ENCODE measurements at places on chromosomes 5 and 9.
A peak's percentile ranks its signal among the peaks of the same experiment; 100 is the strongest.

- no peak for DNase-seq
Measured at GRCh38 chr9:35164711-35165110, 2.9 kb downstream of the UNC13B start.

- no peak for DNase-seq
Measured at GRCh38 chr9:82242285-82242963, 253.9 kb downstream of the SPATA31D1 start.

DNA sequence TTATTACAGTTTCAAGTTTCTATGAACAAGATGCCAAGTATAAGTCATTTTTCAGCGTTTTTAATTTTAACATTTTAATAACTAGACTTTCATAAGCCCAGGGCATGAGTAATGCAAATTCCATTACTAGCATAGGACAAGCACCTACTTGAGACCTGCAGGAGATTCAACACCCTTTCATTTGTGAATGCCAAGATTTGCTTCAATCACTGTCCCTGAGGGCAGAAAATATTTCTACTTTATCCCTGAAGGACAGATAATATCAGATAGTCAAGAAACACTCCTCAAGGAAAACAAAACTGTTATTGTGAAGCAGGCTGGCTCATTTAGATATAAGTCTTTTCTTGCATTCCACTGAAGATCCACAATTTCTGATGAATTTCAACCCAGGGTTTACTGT is 27.7 kb upstream of the ZNF622 start:
- no peak for DNase-seq

GRCh38 chr5:17174965-17175364 is 42.5 kb upstream of the BASP1 start:
- DNase-seq, result no peak

DNA sequence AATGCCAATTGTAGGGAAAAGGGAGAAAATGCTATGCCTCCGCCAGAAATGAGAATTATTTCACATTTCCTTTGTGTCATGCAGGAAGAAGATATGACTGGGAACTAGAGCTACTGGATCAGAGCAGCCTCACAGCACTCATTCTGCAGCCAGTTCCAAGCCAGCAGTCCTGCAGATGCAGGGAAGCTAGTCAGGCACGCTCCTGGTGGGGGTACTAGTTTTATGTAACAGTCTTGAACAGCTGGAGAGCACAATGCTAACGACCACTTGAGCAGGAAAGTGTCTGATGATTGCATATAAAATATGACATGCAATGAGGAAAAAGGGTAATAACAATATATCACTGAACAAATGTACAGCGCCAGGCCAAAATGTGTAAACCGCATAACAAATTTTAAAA is 21.7 kb downstream of the CDH10 start:
- DNase-seq, result no peak

DNA sequence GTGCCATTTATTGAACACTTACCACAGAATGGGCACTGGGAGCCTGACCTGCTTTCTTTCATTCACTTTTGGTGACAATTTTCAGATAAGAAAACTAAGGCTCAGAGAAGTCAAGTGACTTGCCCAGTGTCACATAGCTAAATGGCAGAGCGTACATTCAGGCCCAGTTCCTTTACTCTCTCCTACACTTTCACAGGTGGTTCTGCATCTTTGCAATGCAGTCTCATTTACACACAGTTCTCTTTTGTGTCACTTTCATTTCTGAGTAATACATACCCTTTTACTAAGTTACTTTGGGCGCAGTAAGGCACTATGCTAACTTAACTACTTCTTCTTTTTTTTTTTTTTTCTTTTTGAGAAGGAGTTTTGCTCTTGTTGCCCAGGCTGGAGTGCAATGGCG is 8.3 kb downstream of the NFIL3 start:
- peak; percentile 88 for DNase-seq

- no peak for DNase-seq
Measured at GRCh38 chr5:83494666-83495065, 23.1 kb downstream of the VCAN start.

DNA sequence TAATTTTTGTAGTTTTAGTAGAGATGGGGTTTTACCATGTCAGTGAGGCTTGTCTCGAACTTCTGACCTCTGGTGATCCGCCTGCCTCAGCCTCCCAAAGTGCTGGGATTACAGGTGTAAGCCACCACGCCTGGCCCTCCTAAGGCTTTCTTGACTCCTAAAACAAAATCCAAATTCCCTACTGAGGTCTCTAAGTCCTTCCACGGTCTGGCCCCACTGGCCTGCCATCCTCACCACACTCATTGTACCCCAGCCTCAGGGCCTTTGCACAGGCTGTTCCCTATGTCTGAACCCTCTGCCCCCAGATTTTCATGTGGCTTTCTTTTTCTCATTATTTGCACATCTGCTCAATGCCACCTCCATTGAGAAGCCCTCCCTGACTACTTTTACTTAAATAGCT is 34.7 kb upstream of the MVB12B start:
- no peak for DNase-seq

DNA sequence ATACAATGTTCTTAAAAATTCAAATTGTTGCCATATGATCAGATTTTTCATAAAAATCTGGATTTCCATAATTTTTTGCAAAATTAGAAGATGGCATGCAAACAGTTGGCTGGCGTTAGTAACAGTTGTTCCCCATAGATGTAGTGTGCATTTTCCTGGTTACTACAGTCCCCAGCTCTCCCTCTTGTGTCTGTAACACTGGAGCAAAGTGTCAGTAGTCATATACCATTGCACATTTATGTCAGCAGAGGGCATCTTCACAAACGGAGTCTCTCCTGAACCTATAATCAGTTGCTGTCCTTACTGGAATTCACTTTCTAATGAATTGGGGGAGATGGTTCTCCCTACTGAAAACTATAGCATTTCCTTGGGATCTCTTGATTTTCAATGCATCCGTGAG is 44.7 kb upstream of the DMAC1 start:
- DNase-seq, result peak; percentile 35

DNA sequence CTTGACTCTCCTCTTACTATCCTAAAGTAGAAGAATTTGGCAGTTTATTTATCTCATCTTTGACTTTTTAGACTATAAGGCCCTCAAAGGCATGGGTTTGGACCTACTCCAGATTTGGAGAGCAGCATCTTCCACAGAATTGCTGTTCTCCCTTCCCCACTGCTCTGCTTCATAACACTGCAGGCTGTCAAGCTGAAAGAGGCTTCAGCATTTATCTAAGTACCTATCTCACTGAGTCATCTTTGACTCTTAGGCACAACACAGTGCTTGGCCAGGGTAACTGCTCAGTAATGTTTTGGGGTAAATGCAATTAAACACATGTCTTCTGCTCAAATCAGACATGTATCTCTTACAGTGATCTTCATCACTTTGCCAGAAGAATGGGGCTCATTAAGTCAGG is 60.6 kb downstream of the GRIN3A start:
- no peak for DNase-seq

- no peak for DNase-seq
Measured at GRCh38 chr5:136057401-136058038, 28.7 kb downstream of the TGFBI start.

DNA sequence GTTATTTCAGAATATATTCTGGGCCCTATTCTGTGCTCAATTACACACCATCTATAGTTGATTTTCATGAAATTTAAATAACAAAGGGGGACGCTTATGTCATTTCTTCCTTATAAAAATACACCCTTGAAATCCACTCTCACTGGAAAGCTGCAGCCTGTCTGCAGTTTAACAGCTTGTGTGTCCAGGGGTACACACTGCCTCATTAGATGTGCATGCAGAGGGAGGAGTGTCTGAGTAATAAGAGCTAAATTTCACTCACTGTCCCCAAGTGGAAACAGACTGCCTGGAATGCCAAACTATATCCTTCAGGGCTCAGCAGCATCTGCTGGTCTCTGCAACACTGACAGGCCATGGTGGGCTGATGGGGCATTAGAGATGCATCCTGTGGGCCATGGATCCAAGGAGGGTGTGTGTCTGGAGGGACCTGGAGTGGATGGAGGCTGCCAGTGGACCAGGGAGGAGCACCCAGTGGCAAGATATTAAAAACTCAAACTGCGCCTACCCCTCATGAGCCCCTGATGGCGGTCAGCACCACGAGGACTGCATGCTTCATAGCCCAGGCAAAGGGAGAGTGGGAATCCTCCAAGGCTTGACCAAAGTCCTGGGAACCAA is 15.8 kb upstream of the TIFAB start:
- DNase-seq, result no peak

GRCh38 chr5:116418016-116418415 is 156.6 kb downstream of the SEMA6A start:
- no peak for DNase-seq

GRCh38 chr9:136239135-136239982 is 6.3 kb downstream of the QSOX2 start:
- DNase-seq, result no peak

GRCh38 chr5:146450002-146450401 is 2.9 kb downstream of the TCERG1 start:
- peak; percentile 63 for DNase-seq

DNA sequence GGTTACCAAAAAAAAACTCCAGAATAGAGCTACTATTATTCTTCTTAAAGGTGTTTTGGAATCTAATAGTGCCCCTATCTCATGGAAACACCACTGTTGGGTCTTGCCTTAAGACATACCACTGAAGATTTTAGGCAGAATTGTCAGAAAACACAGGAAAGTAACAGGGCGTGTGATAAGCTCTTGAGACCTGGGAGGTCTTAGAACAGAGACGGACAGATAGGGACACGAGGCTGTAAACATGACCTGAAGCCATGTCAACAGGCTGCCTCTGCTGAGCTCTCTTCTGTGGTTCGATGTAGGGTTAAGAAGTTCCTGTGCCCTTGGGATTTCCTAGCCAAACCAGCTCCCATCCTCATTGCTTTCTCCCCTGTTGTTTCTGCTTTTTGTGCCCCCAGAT is 69.3 kb downstream of the CTSL start:
- DNase-seq, result no peak

- no peak for DNase-seq
Measured at GRCh38 chr5:82614706-82615105, 336.6 kb upstream of the RPS23 start.

DNA sequence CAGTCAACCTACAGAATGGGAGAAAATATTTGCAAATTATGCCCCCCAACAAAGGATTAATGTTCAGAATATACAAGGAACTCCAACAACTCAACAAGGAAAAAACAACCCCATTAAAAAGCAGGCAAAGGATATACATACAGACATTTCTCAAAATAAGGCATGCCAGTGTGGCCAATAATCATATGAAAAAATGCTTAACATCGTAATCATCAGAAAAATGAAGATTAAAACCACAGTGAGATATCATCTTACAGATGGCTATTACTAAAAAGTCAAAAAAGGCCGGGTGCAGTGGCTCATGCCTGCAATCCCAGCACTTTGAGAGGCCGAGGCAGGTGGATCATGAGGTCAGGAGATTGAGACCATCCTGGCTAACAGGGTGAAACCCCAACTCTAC is 103.2 kb downstream of the KLHL3 start:
- DNase-seq, result no peak

DNA sequence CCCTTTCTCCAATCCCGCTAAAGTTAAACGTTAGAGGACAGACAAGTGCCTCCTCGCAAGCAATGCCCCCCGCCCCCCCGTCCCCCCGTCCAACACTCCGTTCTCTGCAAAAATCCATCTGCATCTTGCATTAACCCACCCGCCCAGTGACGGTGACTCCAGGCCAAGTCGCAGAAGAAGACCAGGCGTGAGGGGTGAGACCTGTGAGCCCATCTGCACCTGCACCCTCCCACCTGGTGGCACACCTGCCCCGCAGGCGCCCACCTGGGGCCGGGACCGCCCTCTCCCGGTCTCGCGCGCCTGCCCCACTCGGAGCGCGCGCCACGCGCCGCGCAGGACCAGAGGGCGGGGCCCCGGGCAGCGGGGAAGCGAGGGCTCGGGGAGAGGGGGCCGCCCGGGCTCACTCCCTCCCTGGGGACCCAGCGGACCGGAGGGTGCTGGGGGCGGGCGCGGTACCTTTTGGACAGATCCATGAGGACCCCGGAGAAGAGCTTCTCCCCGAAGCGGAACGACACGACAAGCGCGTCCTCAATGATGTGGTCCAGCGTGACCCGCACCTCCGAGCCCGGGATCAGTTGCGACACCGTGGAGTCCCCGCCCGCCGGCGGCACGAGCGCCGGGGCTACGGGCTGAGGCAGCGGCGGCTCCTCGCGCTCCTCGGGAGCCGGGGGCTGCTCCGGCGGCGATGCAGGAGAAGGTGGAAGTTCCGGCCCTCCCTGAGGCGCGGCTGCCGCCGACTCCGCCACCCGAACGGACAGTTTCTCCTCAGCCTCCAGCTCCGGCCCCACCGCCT is 705 bp downstream of the PWWP2A start:
- DNase-seq, result peak; percentile 69

GRCh38 chr5:91077623-91078022 is 305.5 kb downstream of the ARRDC3 start:
- DNase-seq, result no peak

GRCh38 chr9:86730163-86730928 is 217.0 kb downstream of the GAS1 start:
- no peak for DNase-seq

DNA sequence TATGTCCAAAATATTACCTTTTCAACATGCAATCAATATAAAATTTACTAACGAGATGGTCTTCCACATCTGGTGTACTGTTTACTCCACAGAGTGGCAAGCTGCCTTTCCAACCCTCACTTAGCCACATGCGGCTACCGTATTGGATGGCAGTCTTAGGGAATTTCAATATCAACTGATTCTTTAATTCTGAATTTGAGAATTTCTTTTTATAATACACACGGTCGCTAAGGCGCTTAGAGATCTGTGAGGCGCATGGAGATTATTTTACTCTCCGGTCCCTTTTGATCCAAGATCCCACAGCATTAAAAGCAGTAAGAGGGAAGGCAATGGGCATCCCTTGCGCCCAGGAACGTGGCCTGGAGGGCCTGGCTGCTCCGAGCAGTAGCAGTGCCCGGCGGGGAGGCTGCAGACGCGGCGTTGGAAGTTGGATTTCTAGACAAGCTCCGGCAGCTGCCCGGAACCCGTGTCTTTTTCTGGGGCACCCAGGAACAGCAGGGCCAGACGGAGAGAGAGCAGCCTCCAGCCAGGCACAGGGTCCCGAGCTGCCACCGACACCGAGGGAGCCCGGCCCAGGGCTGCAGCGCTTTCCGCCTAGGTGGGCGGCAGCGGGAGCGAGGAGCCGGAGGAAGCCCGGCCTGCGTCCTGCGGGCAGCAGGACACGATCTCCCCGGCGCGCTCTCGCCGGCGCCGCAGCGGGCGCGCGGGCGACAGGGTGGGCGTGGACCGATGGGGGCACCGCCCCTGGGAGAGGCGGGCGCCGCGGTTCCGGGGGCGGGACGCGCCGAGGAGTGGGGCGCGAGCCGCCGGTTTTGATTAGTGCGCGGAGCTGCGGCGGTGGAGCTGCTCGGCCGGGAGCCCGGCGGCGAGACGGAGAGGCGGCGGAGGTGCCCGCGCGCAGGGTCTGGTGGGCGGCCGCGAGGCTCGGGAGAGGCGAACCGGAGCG is at the start of gene UGCG:
UGCG (plus strand) TSS at position 819 of the 946 bp plus-strand sequence. CDS start 402 bp downstream, outside the sequence.
- peak; percentile 91 for DNase-seq

DNA sequence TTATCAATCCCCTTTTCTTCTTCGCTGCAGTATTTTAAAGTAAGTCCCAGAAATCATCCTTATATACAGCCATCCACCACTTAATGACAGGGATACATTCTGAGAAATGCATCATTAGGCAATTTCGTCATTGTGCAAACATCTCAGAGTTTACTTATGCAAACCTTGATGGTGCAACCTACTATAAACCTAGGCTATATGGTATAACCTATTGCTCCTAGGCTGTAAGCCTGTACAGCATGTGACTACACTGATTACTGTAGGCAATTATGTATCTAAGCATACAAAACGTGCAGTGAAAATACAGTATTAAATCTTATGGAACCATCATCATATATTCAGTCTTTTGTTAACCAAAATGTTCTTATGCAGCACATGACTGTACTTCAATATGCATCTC is 36.8 kb downstream of the SAXO1 start:
- DNase-seq, result no peak

- DNase-seq, result no peak
Measured at GRCh38 chr5:36251218-36251617, 9.5 kb upstream of the NADK2 start.
